Calu3 (cell line): ENCODE measurements at places on chromosomes 7 and 10.

- DNase-seq: no peak
Observed at GRCh38 chr7:70669854-70670253, 462.1 kb upstream of the GALNT17 start.

GRCh38 chr10:74244097-74244685, 93.2 kb downstream of the ADK start:
- DNase-seq: peak; percentile 30

GRCh38 chr7:12716134-12716681, 28.8 kb downstream of the ARL4A start:
- no peak for DNase-seq

DNA sequence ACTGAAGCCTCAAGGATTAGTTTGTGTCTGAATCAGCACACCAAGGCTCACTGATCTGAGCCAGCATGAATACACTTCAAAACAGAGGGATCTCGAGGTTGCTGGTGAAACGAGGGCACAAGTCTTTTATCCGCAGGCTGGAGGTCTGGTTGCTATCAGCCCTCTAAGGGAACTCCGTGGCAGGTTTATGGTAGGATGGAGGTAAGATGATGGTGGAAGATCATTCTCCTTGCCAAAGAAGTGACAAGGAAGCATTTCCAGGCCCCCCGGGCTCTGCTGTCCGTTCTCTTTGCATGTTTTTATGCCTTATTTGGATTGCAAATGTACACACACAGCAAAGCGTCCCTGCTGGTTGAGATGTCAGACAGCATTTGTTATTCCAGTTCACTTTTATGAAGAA, 268.3 kb downstream of the ARHGAP12 start:
- no peak for DNase-seq

DNA sequence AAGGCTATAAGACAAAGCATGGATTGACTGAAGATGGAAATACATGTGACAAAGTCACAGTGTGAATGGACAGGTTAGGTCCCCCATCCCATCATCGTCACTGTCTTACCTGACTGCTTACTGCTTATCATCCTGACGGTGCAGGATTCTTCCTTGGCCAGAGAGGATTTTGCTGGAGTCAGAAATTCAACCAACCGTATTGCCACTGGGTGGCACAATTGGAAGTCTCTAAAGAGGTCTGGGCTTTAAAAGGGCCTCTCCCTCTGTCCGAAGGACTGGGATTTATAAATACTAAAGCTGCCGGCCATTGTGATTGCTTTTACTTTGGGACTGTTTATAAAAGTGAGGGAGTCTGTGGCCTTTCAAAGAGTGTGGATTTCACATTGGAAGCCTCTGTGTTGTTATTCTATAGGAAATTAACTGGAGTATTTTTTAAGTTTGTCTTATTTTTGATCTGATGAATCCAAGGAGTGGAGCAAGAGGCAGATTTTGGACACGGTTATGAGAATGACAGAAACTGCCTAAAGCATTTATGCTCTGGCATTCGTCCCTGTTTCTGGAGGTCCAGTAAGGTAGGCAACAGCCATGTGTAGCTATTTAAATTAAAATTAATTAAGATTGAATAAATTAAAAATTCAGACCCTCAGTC, 113.3 kb upstream of the CREB5 start:
- peak; percentile 74 for DNase-seq

GRCh38 chr10:79048639-79049550, 19.9 kb upstream of the ZMIZ1 start:
- no peak for DNase-seq

GRCh38 chr10:8563478-8563877, 509.0 kb downstream of the GATA3 start:
- no peak for DNase-seq

- DNase-seq: no peak
Observed at GRCh38 chr7:106111655-106112117, 426 bp downstream of the SYPL1 start.

- DNase-seq: no peak
Observed at GRCh38 chr10:37762287-37762686, 95.1 kb downstream of the ZNF248 start.

DNA sequence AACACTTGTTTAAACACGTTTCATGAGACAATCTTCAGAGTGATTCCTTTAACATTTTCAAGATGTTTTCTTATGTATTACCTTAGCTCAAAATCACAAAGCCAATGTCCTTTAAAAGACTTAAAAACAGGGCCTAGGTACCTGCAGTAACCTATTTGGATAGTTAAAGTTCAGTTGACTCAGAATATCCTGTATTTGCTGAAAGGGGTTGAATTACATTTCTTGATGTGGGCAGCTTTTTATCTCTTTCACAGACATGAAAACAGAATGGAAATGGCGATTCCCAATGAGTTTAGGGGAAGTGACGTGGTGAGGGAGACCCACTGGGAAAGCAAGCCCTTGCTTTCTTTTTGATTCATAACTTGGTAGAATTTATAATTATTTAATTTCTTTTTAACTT, 324.4 kb upstream of the AOAH start:
- no peak for DNase-seq

DNA sequence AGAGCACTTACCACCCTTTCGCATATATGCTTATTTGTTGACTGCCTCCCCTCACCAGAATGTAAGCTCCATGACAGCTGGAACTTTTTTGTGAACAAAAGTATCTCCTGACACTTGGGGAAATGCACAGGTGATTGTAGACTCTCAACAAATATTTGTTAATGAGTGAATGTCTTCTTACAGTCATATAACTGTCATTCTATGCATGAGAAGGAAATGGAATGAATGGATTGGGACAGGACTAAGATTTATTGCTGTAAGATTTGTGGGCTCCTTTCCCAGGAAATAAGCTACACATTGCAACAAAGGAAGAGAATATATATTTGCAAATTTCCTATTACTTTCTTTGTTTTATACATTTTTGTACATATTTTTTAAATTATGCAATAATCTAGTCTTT, 48.5 kb downstream of the FEZF1 start:
- DNase-seq: no peak

GRCh38 chr7:157177333-157177982, 38.7 kb downstream of the UBE3C start:
- no peak for DNase-seq

- DNase-seq: peak; percentile 85
Observed at GRCh38 chr10:93384006-93384405, 98.1 kb downstream of the MYOF start.

DNA sequence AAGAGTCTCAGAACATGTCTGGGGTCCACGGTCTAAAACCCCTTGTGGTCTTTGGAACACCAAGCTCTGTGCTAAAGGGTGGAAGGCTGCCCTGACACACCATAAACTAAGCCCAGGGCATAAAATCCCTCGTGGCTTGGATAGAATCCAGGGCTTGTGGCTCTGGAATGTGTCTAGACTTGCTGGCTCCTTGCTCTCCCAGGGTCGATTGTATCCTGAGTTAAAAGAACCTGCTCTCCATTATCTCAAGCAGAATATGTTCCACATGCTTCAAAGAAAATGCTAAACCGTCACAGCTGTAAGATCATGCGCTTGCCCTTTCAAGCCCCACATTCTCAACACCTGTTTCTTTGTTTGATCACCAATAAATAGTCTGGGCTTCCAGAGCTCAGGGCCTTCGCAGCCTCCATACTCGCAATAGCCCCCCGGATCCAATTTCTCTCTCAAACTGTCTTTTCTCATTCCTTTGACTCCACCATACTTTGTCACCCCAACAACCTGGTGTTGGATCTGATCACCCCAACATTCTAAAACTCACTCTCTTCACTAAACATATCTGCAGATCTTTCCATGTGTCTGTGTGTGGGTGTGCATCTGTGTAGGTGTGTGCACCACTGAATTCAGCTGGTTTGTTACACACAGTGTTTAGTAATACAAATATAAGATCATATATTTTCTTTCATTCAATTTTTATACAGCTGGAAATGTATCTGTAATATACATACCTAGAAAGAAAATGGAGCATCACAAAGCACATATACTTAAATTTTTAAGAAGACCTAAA, 238.5 kb downstream of the ZMYND11 start:
- no peak for DNase-seq

DNA sequence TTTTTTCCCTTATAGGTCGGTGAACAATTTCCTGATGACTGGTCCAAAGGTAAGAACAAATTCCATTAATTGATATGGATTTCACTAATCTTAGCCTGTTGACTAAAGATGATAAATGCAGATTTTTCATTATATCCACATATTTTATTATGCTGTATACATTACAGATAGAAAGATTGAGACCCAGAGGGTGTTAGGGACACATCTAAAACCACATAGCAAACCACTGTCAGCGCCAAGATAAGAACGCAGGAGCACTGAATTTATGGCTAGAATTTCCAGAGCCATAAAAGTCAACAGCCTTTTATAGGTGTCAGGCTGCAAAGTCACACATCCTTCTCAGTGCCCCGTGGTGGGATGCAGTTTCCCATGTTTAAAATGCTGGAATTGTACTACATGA, 16.2 kb downstream of the WNT8B start:
- no peak for DNase-seq

DNA sequence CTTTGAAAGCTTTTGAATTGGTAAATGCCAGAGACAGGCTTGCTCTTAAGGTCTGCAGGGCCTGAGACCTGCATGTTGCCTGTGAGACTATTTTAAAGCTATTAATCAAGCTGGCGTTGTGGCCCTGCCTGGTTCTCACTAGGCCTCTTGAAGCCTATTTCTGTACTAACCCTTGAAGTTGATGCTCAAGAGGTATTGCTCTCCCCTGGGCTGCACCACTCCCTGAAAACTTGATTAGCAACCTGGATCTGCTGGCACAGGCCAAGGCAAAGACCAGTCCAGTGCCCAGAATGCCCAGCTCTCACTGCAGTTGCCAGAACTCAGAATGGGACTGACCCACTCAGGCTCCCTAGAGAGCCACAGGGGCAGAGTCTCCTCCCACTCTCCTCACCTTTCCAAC, 220.0 kb upstream of the MEOX2 start:
- DNase-seq: no peak

GRCh38 chr7:134016223-134016941, 110.8 kb upstream of the LRGUK start:
- DNase-seq: peak; percentile 42

GRCh38 chr10:49605216-49605938, 4.7 kb upstream of the SLC18A3 start:
- no peak for DNase-seq

- DNase-seq: no peak
Observed at GRCh38 chr10:58756130-58756719, 243.6 kb downstream of the BICC1 start.

- DNase-seq: no peak
Observed at GRCh38 chr7:107597953-107598352, 17.9 kb downstream of the BCAP29 start.

- DNase-seq: peak; percentile 53
Observed at GRCh38 chr7:151114151-151115090, 28.1 kb downstream of the AGAP3 start.

DNA sequence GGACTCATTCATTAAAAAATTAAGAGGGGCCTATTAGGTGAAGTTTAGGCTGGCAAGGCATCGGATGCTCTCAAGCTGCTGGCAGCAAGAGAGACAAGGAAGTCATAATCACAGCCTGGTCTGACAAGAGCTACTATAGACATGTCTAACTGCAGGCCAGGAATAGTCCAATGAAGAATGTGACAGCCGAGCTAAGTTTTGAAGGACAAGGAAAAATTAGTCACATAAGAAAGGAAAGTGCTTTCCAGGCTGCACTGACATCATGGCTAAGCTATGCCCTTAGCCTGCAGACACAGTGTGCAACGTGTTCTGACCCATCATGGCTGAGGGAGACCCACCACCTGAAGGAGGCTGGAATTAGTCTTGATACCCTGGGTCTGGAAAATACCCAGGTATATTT, 281.1 kb downstream of the PLXNA4 start:
- DNase-seq: no peak

- peak; percentile 59 for DNase-seq
Observed at GRCh38 chr10:50538555-50539398, 85.0 kb downstream of the SGMS1 start.

GRCh38 chr7:43872406-43873110, 3.2 kb upstream of the MRPS24 start:
- no peak for DNase-seq

- DNase-seq: no peak
Observed at GRCh38 chr7:17580141-17580540, 281.7 kb downstream of the AHR start.

DNA sequence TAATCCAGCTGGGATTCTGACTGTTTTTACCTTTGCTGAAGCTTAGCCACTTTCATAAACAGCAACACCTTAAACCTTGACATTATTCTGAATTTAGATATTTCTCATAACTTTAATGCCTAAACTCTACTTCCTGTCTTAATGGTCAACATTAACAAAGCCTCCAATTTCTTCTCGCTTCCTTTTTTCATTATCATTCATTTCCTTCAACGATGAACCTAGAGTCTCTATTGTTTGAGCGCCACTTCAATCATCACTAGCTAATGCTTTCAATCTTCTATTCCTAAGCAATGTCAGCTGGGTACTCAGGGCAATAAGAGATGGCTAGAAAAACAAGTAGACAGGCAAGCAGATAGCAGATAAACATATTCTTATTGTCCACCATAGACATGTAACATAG, 96.6 kb upstream of the TMEM196 start:
- DNase-seq: no peak

DNA sequence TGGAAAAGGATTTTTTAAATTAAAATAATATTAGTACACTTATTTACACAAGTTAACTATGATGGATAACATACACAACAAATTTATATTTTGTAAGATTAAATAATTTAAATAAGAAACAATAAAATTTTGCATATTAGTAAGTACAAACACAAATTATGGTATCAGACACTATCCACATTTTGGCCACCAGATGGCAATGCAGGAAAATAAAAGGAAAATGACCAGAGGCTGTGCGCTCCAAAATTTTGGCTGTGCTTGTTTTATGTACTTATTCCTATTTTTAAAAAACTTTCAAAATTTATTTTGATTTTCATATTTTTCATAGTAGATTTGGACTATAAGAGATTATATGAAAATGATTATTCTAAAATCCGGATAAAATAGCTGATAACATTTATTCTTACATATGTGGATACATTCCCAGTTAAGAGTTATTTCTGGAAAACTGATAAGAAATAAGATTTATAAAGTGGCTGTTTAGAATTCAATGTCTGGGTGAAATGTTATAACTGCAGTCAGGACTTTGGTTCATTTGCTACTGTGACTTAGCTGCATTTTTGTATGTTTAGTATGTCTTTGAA, 274.7 kb upstream of the HGF start:
- DNase-seq: peak; percentile 19

GRCh38 chr7:94396037-94396431, 1.3 kb downstream of the COL1A2 start:
- DNase-seq: no peak

GRCh38 chr10:62071846-62072281, 170.4 kb downstream of the ARID5B start:
- DNase-seq: no peak

GRCh38 chr7:106371629-106372028, 86.8 kb upstream of the NAMPT start:
- DNase-seq: no peak

DNA sequence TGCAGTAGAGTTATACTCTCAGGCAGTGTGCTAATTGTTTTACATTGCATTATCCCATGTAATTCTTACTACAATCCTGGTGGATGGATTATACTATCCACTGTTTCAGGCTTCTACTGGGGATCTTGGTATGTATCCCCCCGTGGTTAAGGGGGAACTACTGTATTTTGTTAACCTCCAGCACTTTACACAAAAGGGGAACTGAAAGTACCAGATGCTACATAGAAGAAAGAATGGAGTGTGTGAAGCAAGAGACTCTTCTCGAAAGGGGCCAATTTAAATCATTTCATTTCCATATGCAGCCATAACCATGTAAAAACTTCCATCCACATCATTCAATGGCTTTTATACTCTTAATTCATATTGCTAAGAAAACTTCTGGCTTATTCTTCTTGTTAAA, 69.4 kb downstream of the C1GALT1 start:
- no peak for DNase-seq
